ENCODE measurements at places on chromosomes 13 and 19.

DNA sequence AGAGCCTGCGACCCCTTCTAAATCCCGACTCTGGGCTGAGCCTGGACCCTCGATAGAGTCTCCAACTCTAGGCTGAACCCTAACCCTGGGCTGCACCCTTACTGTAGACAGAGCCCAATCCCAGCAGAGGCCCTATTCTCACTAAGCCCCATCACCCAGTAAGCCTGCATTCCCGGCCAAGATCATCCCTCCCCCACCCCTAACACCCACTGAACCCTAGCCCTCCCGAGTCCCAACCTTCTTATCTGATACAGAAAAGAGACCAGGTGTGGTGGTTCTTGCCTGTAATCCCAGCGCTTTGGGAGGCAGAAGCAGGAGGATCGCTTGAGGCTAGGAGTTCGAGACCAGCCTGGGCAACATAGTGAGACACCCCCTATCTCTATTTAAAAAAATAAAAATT, 2.6 kb upstream of the TNFAIP8L1 start:
- no peak for DNase-seq

DNA sequence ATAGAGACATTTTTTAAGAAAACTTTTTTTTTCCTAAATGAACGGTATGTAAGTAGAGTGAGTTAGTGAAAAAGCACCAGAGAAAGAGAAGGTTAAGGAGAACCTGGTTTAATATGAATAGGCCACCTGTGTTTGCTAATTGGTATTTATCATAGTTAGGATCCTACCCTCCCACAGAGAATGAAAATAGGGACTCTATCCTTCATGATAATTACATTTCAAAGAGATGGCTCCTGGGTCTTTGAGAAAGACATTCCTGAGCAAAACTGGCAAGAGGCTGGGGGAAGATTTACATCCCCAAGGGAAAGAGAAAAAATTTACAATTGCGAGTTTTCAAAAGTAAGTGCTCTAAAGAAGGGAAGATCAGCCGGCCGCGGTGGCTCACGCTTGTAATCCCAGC, 1284.5 kb downstream of the SLITRK1 start:
- no peak for DNase-seq

DNA sequence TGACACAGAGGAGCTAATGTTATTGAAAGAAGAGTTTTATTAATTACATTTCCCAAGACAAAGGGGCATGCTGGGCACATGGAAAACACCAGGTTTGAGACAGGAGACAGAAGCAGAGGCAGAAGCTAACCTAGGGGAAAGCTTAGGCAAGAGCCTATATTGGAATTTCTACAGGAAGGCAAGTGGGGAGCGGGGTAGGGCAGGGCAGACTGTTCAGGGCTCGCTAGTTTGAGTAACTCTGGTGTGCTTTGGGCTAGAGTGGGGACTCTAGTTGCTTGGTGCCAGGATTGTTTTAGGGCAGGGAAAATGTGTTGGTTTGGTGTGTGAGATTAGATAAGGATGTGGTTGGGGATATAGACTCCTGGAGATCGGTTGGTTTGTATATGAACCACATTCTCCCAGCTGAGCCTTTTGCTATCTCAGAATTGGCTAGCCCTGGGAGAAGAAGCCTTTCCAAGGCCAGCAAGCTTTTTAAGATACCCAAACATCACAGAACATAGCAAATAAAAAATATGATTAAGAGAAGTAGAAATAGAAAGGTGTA, 8.4 kb upstream of the UFM1 start:
- DNase-seq, result no peak

DNA sequence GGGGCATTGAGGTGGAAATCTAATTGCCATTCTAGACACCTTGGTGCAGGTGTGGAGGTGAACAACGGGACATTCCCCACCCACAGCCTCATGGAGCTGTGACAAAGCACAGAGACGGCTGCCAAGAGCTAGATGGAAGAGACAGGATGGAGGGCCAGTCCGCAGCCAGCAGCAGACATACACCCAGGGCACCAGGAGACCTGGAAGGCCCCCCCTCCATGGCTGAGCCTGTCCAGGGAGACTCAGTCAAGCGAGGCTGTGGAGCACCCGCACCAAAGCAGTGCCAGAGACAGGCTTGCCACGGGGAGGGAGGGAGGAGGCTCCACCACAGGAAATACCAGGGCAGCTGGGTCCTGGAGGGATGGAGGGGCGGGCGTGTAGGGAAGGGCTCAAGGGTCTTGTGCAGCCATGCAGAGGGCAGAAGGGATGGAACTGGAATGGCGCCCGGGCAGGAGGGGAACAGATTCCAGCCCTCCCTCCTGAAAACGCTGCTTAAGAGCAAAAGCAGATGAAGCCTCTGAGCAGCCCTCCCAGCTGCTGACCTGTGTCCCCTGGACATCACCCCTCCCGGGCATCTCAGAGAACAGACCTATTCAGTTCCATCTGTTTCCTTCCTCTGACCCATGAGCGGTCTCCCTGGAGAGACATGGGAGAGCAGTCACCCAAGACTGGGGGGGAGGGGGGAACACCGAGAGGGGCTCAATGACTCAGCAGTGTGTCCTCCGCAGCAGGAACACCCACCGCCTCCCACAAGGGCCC, 14.4 kb downstream of the EPS15L1 start:
- peak; percentile 63 for DNase-seq

- peak; percentile 68 for DNase-seq
These were observed 6.6 kb upstream of the FBXW9 start for GRCh38 chr19:12703046-12703445.

DNA sequence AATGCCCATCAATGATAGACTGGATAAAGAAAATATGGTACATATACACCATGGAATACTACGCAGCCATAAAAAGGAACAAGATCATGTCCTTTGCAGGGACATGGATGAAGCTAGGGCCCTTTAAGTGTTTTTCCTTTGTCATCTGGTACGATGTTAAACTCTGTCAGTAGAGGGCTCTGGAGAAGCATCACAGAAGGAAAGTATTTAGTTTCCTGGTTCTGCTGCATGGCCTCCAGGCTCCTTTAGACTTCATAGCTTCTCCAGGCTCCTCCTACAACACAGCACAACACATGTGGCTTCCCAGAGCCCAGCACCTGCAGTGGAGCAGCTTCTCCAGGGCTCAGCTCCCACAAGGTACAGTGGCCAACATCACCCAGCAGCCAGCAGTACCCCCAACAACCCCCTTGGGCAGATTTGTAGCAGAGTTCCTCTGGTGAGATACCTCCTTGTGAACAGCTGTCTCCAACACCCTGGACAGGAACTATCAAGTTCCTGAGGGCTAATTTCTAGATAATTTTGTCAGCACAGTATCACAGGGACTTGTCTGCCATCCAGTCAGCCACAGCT, 63.4 kb downstream of the KCTD12 start:
- DNase-seq, result peak; percentile 22

GRCh38 chr19:49380391-49380790, 7.7 kb upstream of the KASH5 start:
- no peak for DNase-seq

- DNase-seq, result no peak
These were observed 1.2 kb downstream of the S1PR4 start for GRCh38 chr19:3179739-3180293.

- DNase-seq, result no peak
These were observed 263.6 kb upstream of the GPC6 start for GRCh38 chr13:92963029-92963428.

DNA sequence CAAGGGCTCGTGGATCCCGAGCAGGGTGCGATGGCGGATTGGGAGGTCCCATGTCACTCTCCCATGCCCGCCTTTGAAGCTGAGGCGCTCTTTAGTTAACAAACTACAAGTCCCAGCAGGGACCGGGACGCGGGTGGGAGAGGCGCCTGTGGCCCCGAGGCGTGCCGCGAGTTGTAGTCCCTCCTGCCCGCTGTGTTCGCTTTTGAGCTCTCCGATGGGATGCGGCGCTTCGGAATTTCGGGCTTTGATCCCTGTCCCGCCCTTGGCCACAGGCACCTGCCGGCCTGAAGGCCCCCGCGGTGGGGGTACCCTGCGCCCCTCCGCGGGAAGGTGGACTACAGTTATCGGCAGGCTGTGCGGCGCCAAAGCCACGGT, 11.0 kb downstream of the CYTH2 start:
- DNase-seq, result no peak

DNA sequence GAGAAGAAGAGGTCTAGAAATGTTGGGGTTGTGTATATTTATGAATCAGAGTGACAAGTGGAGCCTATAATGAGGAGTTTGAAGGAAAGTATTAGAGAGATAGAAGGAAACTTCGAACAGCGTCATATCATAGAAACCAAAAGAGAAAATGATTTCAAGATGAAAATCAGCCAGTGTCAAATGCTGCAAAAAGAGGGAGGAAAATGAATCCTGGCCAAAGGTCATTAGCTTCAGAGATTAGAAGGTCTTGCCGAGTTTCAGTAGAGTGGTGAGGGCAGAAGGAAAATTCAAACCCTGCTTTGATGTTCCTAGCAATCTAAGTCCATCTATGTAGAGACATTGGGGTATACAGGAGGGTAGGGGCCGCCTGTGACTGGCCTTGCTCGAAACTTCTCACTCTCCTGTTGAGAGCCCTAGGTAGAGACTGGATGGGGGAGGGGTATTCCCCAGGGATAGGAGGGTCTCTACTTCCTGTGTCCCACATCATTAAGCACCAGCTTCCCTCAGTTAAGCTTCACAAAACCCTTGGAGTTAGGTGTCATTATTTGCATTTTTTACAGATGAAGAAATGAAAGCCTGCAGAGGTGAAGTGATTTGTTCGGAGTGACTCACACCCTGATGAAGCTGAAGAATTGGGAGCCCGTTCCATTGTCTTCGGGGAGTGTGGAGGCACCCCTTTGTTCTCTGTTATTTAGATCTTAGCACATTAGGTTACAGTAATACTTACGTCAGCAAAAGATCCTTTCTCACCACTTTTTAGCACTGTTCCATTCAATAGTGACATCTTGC, 62.8 kb downstream of the FGF9 start:
- no peak for DNase-seq

DNA sequence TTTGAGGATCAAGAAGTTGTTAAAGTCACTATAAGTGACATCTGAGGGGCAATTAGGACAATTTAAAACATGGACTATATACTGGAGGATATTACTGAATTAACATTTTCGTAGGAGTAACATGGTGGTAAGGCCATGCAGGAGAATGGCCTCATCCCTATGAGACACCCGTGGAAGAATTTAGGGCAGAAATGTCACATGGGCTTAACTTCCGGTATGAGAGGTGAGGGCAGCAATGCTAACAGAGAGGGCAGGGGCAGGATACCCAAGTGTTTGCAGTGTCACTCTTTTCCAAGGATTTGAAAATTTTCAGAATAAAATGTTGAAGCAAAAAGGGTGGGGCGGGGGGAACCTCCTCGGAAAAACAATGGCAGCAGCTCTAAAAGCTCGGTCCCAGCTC, 23.6 kb downstream of the RANBP3 start:
- DNase-seq, result no peak

- peak; percentile 88 for DNase-seq
These were observed 67.1 kb downstream of the NUFIP1 start for GRCh38 chr13:44921931-44922758.

- no peak for DNase-seq
These were observed 701.3 kb upstream of the KLHL1 start for GRCh38 chr13:70809588-70809987.

- DNase-seq, result no peak
These were observed 7.8 kb upstream of the SELENOV start for GRCh38 chr19:39506944-39507714.

DNA sequence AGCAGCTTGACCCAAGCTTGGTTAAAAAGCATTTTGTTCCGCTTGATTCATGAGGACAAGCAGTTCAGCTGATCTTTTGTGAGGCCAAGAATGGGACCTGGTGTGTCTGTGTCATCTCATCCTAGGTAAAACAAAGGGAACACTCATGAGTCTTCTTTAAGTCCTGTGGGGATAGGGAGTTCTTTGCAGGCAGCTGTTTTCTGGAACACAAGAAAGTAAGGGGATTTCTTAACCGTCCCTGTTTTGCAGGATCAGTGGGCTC, 134.5 kb upstream of the TMTC4 start:
- DNase-seq, result no peak

DNA sequence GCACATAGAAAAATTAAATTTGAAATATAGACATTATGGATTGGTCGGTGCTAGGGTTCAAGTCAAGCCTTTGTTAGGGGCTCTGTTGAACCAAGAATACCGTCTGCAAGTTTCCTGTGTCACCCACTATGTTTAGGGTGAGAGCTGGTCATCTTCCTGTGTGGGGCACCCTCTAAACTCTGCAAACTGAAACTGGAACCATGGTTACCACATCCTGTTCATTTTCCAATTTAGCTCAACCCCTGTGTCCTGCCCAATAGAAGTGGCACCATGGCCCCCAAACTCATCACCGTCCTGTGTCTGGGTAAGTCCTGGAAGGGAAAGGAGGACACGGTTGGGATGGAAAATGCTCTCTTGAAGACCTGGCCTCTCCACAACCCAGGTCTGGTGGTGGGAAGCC, 29.9 kb downstream of the LAIR2 start:
- no peak for DNase-seq

- no peak for DNase-seq
These were observed at the start of gene COX6B2 for GRCh38 chr19:55354698-55355212. TSS of gene COX6B2 (minus strand) at chr19:55354719. CDS start at chr19:55354521, 198 bp downstream.

- no peak for DNase-seq
These were observed 44.3 kb upstream of the F7 start for GRCh38 chr13:113061271-113061625.

- DNase-seq, result no peak
These were observed 465.8 kb downstream of the OLFM4 start for GRCh38 chr13:53494406-53494805.

DNA sequence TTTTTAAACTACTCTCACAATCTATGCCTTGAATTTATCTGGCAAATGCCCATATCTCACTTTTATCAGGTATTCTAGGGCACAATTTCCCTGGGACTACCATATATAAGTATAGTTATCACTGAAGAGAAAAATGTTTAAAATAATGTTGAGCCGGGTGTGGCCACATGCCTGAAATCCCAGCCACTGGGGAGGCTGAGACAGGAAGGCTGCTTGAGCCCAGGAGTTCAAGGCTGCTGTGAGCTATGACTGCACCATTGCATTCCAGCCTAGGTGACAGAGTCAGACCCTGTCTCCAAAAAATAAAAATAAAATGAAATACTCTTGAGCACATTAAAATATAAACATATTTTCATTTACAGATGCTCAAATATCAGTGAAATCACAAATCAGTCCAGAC, 4.1 kb downstream of the KATNAL1 start:
- no peak for DNase-seq

DNA sequence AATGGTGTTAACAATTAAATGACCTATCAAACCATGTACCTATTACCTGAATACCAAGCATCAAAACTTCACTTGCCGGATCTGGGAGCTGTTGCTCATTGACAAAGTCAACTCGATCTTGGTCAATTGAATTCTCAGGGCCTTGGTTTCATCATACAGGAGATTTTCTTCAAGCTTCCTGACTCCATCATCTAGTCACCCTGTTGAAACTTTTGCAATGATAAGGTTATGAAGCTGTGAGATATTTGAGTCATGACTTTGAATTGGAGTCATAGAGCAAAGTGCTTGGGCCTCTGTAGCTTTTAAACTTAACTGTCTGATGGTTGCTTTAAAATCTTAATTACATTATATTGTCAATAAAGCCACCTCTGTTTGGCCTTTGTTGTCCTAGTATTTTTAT, 260.9 kb downstream of the COG6 start:
- DNase-seq, result no peak

- DNase-seq, result peak; percentile 27
These were observed 953 bp downstream of the DZIP1 start for GRCh38 chr13:95643571-95643935.

- DNase-seq, result no peak
These were observed 90.0 kb downstream of the SLC7A1 start for GRCh38 chr13:29505511-29505910.

- no peak for DNase-seq
These were observed 11.4 kb upstream of the SEMA6B start for GRCh38 chr19:4570916-4571304.

GRCh38 chr19:8129061-8129618, 20.3 kb downstream of the FBN3 start:
- DNase-seq, result no peak

GRCh38 chr19:47745010-47745901, at the start of gene NOP53:
TSS of gene NOP53 (plus strand) at chr19:47745546. CDS start at chr19:47745560, 14 bp downstream.
- DNase-seq, result peak; percentile 82

Data from A172 (cell line).